ENCODE measurements at places on chromosomes 4 and X.

- DNase-seq = no peak
Measured at GRCh38 chr4:92122911-92123310, 180.9 kb upstream of the GRID2 start.

- no peak for DNase-seq
Measured at GRCh38 chr4:54973784-54974183, 151.6 kb downstream of the KDR start.

- no peak for DNase-seq
Measured at GRCh38 chr4:84493092-84493850, 5.8 kb downstream of the NKX6-1 start.

DNA sequence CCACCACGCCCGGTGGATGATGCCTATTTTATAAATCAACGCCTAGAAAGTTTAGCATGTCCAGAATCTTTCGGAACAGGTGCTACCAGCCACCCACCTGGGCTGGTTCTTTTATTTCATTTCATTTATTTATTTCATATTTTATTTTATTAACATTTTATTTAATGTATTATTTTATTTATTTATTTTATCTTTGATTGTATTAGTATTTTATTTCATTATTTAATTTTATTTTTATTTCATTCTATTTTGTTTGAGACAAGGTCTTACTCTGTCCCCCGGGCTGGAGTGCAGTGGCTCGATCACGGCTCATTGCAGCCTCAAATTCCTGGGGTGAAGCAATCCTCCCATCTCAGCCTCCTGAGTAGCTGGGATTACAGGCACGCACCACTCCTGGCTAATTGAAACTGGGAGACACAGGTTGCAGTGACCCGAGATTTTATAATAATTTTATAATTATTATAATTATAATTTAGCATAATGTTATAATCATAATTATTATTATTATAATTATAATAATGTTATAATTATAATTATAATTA lies 187.2 kb downstream of the SHOX start:
- DNase-seq = no peak

DNA sequence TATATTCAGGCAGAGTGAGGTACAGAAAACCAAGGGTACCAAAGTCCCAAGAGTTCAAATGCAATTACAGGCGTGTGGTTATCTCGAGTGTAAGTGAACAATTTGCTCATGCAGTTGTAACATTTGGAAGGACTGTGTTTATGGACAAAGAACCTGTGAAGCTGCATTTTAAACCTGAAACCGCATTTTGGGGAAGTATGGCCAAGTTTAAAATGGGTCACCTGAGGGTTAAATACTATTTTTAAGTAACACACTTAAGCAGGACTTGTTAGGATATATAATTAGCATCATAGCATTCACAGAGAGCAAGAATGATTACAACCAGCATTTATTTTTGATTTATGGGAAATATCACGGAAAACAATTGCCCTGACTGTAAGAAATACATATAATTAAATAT lies 79.1 kb upstream of the LCORL start:
- DNase-seq = no peak

- DNase-seq = no peak
Measured at GRCh38 chrX:129876771-129877305, 29.1 kb upstream of the UTP14A start.

- DNase-seq = no peak
Measured at GRCh38 chrX:150482537-150483206, 85.7 kb upstream of the MTM1 start.

- no peak for DNase-seq
Measured at GRCh38 chr4:10094841-10095240, 21.8 kb downstream of the WDR1 start.

Measured in activated T-helper 1 cell treated with Interleukin-2 at 50 U/mL for 16 hours (primary cell).